A172 (cell line): ENCODE measurements at places on chromosomes 11 and 22. TPM values are rescaled to one million over a fixed set of nuclear protein-coding genes. Genes with fewer than 3 reads are reported as not detected.

The CALCB gene
- total RNA-seq = not detected in 2 replicates

The DDX25 gene
- not detected in 2 replicates for total RNA-seq

The TMPRSS6 gene
- not detected in 2 replicates for total RNA-seq

The IFITM10 gene
- 2.9 and 3.0 TPM in 2 replicates for total RNA-seq

The TTC36 gene
- total RNA-seq = not detected in 2 replicates

The TPH1 gene
- not detected in 2 replicates for total RNA-seq

The AIFM3 gene
- total RNA-seq = 1.4 TPM in 1 of 2 replicates, not detected in the other

The SYT8 gene
- total RNA-seq = 2.1 TPM in 1 of 2 replicates, not detected in the other

The CCDC87 gene
- total RNA-seq = 0.31 and 1.2 TPM in 2 replicates

The DDTL gene
- total RNA-seq = 0.79 and 1.2 TPM in 2 replicates

The ZDHHC8 gene
- 4.3 and 8.6 TPM in 2 replicates for total RNA-seq

The OR8D4 gene
- total RNA-seq = not detected in 2 replicates

The PC gene
- 6.8 and 8.6 TPM in 2 replicates for total RNA-seq

The SLC25A17 gene
- 24.8 and 28.2 TPM in 2 replicates for total RNA-seq

The DBX1 gene
- total RNA-seq = not detected in 2 replicates

The UBTFL1 gene
- total RNA-seq = not detected in 2 replicates

The NAT10 gene
- 32.6 and 34.3 TPM in 2 replicates for total RNA-seq

The SCGB2A2 gene
- total RNA-seq = not detected in 2 replicates

The TMEM132A gene
- 132 and 170 TPM in 2 replicates for total RNA-seq

The OR5AK2 gene
- not detected in 2 replicates for total RNA-seq

The NLRP6 gene
- total RNA-seq = not detected in 2 replicates
